ENCODE measurements at places on chromosomes 3 and 15. TPM values are rescaled to one million over a fixed set of nuclear protein-coding genes. Genes with fewer than 3 reads are reported as not detected.

Gene CLRN1
- total RNA-seq, result 1.0 TPM

Gene LINGO1
- 0.50 TPM for total RNA-seq

Gene TM4SF18
- total RNA-seq, result 12.8 TPM

Gene OIP5
- total RNA-seq, result 8.2 TPM

Gene EPB42
- total RNA-seq, result 4.7 TPM

Gene PLSCR2
- total RNA-seq, result not detected

Gene ACTC1
- 0.61 TPM for total RNA-seq

Gene STRA6
- 3.2 TPM for total RNA-seq

Gene AHSG
- not detected for total RNA-seq

Gene MORC1
- total RNA-seq, result not detected

Gene CFAP92
- 0.26 TPM for total RNA-seq

Gene CCR4
- not detected for total RNA-seq

Gene IL1RAP
- total RNA-seq, result 5.5 TPM

Gene BOC
- total RNA-seq, result 9.7 TPM

- DNase-seq, result no peak
These were observed 366.5 kb downstream of the GAP43 start for GRCh38 chr3:115989684-115990421.

DNA sequence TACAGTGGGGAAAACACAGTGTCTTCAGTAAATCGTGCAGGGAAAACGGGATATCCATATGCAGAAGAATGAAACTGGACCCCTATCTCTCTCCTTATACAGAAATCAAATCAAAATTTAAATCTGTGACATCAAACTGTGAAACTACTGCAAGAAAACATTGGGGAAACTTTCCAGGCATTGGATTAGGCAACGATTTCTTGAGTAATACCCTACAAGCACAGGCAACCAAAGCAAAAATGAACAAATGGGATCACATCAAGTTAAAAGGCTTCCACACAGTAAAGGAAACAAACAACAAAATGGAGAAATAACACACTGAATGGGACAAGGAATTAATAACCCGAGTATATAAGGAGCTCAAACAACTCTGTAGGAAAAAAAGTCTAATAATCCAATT lies 165.3 kb downstream of the PLCL2 start:
- DNase-seq, result no peak

- no peak for DNase-seq
These were observed 360.4 kb downstream of the FGF12 start for GRCh38 chr3:192366916-192367315.

GRCh38 chr3:50486219-50486888 lies 17.1 kb downstream of the CACNA2D2 start:
- DNase-seq, result no peak

DNA sequence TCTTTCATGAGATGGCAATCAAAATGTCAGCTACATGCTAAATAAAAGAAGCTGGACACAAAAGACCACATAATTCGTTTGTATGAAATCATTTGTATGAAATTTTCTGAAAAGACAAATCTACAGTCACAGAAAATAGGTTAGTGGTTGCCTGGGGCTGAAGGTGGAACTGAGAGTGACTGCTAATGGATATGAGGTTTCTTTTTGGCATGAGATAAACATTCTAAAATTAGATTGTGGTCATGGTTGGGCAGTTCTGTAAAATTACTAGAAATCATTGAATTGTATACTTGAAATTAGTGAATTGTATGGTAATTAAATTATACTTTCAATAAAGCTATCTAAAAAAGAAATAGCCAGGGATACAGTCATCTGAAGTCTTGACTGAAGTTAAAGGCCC lies 2.7 kb upstream of the DMXL2 start:
- DNase-seq, result no peak

DNA sequence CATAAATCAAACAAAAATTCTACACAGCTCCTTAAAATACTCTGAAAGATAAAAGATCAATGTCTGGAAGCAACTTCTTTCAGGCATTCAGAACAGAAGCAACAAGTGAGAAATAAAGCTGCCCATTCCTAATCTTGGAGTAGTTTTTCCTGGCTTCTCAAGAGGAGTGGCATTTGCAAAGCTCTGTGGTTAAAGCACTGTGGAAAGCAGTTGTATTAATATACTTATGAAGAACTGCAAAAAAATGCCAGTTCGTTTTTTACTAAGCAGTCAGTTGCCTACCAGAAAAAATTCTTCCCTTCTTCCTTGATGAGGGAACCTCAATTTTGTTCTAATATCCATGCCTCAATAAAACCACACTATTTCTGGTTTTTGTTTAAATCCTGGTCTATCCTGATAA lies 197.8 kb downstream of the TNIK start:
- no peak for DNase-seq

- peak; percentile 85 for DNase-seq
These were observed 435 bp downstream of the ALDH1L1 start for GRCh38 chr3:126179825-126180476.

DNA sequence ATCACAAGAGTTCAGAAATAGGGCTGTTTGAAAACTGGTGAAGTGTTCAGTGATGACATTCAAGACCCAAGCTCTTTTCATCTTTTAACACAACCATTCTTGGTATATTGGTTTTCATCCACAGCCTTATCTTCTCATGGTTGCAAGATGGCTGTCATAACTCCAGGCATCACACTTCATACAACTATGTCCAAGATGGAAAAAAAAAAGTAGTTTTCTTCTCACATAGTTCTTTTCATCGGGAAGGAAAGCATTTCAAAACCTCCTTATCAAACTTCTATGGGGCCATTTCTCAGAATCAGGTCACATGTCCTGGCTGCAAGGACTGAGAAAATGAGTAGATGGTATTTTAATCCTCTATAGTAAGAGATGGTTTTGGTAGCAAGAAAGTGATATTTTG lies 21.1 kb upstream of the MFSD1 start:
- no peak for DNase-seq

DNA sequence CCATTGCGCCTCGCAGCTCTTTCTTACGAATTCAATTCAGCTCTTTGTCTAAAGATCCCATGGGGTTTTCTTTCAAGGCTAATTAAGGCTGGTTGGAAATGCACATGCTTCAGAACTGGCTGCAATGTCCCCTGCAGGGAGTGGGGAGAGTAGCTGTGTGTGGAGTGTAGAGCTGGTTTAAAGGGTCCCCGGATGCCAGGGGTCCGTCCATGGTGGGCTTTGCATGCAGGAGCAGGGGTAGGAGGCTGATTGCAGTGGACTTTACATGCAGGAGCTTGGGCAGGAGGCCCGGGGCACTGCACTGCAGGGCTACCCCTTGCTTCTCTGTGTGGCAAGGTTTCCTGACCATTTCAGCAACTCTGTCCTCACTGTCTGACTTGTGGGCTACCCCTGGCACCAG lies 261.6 kb upstream of the LYSMD4 start:
- DNase-seq, result no peak

DNA sequence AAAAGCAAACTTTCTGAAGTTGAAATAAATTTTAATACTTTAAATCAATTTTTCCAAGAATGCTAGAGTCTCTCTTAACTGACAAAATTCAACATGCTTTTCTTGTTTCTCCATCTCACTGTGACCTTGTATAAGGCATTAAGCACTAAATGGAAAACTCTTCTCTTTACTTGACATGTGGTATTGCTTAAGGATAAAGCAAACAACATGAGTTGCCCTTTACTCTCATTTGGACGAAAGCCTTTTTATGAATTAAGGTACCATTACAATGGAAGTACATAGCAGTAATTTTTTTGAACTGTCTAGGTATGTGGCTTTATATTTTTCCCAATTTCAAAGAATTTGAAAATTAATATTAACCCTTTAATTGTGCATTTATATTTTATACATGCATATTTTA lies 1.4 kb downstream of the STRIT1 start:
- no peak for DNase-seq

DNA sequence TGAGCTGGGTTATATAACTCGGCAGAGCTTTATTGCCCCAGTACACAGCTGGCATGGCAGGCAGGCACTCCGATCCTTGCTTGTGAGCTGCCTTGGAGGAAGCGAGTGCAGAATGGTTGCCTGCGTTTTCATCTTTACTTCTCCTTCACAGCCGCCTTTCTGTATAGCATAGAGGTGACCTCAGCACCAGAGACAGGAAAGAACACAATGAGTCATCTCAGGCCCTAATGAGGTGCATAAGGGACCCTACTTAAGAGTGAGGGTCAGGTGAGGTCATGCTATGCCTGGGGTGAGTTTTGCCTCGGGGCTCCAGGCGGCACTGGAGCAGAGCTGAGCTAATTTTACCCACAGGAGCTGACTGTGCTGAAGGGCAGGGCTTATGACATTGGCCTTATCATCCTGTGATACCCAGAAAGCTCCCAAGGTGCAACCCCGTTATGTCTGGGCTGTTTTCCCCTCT lies 43.5 kb downstream of the LPP start:
- DNase-seq, result no peak

DNA sequence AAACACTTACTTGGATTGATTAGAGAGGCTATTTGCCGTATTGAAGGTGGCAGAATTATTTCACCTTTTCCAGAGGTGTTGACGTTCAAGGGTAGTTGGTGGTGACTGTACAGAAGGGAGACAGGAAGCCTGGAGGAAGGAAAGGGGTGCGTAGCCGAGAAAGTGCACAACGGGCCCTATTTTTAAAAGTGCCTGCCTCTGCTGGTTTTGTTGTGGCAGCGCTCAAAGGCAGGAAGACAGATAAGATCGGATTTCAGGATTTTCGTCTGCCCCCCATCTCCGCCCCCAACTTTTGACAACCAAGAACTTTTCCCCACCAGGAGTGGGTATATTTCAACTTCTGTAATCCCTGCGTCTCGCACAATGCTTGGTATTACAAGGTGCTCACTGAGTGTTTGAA lies 38.5 kb downstream of the SMAD3 start:
- no peak for DNase-seq

- DNase-seq, result no peak
These were observed 197.5 kb upstream of the NR2E3 start for GRCh38 chr15:71612869-71613268.

DNA sequence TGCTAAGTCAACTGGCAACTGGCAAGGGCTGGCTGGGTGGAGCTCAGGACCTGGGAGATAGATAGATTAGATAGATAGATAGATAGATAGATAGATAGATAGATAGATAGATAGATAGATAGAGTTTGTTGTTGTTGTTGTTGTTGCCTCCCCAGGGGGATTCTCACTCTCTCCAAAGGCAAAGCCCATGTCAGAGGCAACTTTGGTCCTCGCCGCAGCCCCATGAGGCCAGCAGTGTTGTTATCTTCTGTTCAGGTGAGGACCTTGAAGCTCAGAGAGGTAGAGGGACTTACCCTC lies 7.4 kb upstream of the MST1R start:
- no peak for DNase-seq

- no peak for DNase-seq
These were observed 28.4 kb downstream of the CHCHD6 start for GRCh38 chr3:126732281-126733060.

GRCh38 chr3:45772341-45773035 lies 23.8 kb downstream of the SLC6A20 start:
- no peak for DNase-seq

DNA sequence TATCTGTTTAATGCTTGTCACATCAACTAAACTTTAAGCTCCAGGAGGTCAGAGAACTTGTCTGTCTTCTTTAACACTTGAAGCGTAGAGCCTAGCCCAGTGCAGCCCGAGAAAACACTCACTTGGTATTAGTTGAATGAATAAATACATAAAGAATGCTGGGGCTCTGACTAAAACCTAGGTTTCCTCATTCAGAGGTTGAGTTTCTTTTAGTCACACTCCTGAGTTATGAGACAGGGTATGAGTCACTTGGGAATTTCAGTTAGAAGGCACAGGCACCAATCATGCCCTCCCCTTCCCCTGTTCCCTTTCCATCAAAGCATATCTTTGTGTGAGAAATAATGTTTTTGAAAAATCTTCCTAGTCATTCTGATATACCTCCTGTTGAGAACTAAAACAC lies 589.8 kb upstream of the DPPA4 start:
- DNase-seq, result no peak

GRCh38 chr3:71255498-71255897 lies 328.0 kb downstream of the FOXP1 start:
- no peak for DNase-seq

- DNase-seq, result no peak
These were observed 917.6 kb downstream of the EPHA3 start for GRCh38 chr3:90025019-90025418.

- no peak for DNase-seq
These were observed 190.7 kb downstream of the MAGI1 start for GRCh38 chr3:65848024-65848423.

DNA sequence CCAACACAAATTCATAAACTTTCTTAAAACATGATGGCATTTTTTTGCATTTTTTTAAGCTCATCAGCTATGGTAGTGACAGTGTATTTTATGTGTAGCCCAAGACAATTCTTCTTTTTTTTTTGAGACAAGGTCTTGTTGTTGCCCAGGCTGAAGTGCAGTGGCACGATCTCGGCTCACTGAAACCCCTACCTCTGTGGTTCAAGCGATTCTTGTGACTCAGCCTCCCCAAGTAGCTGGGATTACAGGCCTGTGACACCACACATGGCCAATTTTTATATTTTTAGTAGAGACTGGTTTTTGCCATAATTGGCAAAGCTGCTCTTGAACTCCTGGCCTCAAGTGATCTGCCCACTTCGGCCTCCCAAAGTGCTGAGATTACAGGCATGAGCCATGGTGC lies 17.3 kb upstream of the USP50 start:
- DNase-seq, result no peak

DNA sequence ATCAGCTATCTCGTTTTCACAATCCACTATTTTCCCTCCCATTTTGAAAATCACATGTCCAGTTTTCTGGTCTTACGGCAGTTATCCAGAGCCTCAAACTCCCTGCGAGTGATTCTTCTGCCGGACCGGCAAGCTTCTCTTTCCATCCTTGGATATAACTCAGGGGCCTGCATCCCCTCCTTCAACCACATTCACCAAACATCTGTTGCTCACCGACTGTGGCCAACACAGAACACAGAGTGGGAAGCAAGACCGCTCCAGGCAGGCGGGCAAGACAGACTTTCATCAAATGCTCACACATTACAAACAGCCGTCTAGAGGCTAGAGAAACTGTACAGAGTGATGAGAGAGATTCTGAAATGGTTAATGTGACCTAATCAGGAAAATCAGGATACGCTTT lies 7.6 kb upstream of the SLC12A8 start:
- no peak for DNase-seq

GRCh38 chr15:65085207-65085753 lies 8.7 kb downstream of the KBTBD13 start:
- DNase-seq, result no peak

GRCh38 chr3:11653298-11654055 lies 9.8 kb upstream of the VGLL4 start:
- no peak for DNase-seq

- DNase-seq, result no peak
These were observed 48.9 kb upstream of the AGTR1 start for GRCh38 chr3:148648685-148649352.

Measured in adrenal gland (tissue), 19 donors.